ENCODE measurements at places on chromosomes 3 and 15.

DNA sequence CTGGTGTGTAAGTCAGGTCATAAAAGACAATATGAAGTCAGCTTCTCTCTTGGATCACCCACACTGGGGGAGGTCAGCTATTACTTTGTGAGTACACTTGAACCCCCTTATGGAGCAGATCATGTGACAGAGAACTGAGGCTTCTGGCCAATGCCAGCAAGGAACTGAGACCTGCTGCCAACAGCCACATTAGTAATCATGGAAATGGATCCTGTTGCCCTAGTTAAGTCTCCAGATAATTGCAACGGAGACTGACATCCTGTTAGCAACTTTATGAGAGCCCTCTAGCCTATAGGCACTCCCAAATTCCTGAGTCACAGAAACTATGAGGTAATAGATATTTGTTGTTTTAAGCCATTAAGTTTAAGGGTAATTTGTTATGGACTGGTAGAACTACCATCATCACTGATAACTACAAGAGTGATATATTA is 110.4 kb upstream of the GMNC start:
- no peak for DNase-seq

DNA sequence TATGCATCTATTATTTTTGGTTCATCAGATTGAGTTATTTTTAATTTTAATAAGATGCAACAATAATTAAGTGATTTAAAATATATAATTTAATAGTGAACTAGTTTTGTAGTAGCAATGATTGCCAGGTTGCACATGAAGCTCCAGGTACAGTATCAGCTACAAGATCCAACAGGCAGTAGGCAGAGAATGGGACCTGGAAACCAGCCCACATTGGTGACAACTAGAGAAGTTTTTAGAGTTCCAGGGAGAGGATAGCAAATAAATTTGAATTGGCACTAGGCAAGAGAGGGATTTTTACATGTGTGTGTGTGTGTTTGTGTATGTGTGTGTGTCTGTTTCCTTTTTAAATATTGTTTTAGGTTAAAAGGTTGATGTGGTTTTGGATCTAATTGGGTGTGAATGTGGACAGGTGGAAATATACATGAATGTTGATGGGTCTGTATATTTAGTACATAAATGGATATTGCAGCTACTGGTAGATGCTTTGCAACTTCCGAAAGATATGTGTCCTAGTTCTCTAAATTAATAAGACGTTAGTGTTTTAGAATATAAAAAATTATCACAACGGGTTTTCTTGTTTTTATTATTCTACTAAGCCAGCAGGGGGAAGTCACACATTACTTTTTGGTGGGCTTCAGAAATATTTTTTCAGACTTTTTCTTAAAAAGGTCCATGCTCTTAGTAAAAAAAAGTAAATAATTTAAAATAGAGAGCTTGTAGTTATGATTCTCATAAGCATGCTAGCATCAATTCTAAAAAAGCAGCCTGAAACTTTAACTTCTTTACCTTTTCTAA is 110.1 kb upstream of the GBE1 start:
- no peak for DNase-seq

DNA sequence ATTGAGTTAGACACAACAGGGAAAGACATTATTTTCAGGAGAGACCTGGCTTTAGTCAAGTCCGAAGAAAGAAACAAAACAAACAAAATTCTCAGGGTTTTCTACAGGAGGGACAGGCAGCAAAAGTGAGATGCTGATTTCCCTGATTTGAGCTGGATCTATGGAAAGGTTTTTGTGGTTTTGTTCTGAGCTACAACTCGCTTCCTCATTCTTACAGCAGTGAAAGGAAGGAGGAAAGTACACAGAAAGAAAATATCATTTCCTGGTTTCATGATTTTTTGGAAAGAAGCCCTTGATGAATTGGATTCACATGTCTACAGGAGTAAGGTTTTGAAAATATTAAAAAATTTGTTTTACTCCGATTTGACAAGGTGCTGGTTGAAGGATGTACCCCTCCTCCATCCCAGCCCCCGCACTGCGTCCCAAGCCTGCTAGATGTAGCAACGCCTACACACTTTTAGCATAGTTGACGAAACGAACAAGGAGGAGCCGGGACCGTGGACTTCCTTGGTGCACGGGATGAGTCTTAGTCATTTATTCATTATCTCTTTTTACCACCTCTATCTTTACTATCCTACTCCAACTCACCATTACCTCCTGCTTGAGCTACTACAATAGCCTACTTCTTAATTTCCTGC is 10.8 kb downstream of the PRICKLE2 start:
- DNase-seq = no peak

DNA sequence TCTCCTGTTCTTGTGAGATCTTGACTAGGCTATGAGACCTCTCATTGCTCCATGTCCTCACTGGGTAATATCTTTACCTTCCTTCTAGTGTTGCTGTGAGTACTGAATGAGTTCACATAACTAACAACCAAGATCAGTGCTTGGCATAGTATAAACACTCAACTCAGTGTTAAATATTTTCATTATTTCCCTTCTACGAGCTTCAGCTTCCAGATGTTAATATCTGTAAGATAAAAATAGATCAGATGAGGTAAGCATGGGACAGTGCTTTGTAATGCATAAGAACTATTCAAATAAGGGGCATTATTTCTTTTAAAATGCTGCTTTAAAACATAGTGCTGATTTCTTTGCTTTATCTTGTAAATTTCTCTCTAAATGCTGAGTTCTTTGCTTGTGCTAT is 130.8 kb downstream of the DIPK2A start:
- no peak for DNase-seq

GRCh38 chr3:126124896-126125295 is 41.0 kb upstream of the SLC41A3 start:
- DNase-seq = no peak

GRCh38 chr15:40063563-40064011 is 24.6 kb upstream of the SRP14 start:
- no peak for DNase-seq

GRCh38 chr3:149363053-149363452 is 14.4 kb downstream of the TM4SF1 start:
- no peak for DNase-seq

All from stimulated activated CD8-positive, alpha-beta memory T cell treated with anti-CD3 and anti-CD28 coated beads, Interleukin-15, amount 100 ng/mL, for 48 hours (primary cell).